ENCODE measurements at places on chromosomes 6 and 20.
A peak's percentile ranks its signal among the peaks of the same experiment; 100 is the strongest.

- peak; percentile 69 for DNase-seq
These were observed 214.2 kb upstream of the SUPT3H start for GRCh38 chr6:45591890-45592289.

DNA sequence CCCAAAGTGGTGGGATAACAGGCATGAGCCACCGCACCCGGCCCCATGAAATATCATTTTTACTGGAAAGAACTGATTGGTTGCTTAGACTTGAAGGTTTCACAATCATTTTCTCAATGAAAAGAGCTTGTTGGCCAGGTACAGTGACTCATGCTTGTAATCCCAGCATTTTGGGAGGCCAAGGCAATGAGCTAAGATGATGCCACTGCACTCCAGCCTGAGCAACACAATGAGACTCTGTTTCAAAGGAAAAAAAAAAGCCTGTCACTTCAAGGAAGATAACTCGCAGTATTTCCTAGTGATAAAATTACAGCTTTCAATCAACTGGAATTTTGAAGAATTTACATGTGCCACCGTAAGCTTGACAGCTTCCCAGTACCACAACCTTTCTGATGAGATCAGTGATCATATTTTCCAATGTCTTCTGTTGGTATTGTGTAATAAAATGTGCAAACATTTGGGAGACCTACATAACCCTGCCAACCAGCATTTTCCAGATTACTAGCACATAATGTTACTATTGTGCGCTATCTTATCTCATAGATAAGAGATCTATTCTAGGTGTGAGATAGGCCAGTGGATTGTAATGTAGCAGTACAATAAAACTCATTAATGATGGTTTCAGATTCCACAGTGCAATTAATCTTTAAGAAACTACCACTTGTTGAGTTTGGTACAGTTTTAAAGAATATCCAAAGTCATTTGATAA lies 7.2 kb downstream of the PNLDC1 start:
- peak; percentile 18 for DNase-seq

GRCh38 chr6:127300411-127300810 lies 33.7 kb downstream of the RNF146 start:
- peak; percentile 79 for DNase-seq

DNA sequence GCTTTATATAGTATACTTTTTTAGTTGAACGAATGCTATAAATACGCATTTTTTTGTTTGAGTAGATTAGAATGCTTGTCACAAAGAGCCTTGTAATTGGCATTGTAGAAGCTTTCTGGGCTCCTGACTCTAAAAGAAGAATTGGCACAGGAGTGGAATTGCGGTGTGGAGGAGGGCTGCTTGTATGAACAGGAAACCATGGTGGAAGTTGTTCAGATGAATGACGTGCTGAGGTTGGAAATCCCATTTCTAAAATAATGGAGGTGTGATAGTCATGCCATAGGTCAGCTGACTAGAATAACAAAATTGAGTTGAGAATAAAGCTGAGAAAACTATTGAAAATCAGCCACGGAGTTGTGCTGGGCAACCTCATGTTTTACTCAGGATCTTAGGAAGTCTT lies 174.9 kb downstream of the QKI start:
- DNase-seq, result no peak

DNA sequence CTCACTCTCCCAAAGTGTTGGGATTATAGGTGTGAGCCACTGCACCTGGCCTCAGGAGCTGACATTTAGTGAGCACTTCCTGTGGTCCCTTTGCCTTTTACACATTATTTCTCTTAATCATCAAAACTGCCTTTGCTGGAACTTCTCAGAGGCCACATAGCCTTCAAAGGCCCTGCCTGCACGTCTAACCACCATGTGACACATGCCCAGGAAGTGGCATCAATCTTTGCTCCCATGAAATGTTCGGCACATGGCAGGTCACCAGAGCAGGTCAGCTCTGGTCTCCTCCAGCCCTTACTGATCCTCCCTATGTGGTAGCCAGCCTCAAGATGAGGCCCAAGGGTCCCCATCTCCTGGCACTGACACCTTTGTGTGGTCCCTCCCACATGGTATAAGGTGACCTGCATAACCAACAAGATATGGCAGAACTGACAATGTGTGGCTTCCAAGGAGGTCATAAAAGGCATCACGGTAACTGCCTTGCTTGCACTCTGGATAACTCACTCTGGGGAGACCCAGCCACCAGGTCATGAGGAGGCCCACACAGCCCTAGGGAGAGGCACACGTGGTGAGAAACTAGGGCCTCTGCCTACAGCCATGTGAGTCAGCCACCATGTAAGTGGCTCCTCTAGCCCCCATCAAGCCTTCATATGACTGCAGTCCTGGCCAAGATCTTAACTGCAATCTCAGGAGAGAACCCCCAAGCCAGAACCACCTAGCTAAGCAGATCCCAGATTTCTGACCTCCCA lies 28.8 kb upstream of the HMGA1 start:
- peak; percentile 39 for DNase-seq

DNA sequence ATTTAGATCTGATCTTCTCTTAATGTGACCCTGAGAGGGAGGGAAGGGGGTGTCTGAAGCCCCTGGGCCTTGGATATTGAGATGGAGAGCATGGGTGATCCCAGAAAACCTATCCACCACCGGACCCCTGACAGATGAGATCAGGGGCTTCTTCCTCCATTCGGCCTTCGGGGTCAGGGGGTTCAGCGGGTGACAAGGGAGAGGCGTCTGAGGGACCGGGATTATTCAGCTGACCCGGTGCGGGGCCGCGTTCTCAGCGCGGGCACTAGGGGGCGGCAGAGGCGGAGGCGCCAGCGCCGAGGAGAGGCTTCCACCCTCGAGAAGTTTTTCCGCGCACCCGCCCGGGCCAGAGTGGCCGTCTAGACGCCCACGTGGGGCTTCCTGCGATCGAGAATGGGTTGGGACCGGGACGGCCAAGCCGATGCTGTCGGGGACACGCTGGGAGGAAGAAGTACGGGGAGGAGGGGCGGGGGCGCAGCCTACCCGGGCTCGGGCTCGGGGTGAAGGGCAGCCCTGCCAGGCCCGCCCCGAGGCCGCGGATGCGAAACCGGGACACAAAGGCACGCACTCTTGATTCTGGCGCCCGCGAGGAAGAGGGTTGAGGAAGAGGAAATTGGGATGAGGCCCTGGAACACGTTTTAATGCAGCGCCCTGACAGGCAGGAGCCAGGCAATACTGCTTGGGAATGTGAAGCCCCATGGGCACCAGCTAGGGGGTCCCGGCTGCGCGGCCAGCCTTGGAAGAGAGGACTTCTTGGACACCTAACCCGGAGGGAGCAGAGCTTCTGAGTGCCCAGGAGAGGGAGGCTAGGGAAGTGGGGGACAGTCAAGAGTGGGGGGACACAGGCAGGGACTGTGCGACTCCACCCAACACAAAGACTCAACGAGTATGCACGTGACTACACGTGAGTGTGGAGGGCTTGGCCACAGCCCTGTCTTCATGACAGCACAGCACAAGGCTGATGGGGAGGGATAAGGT lies 30.6 kb downstream of the COL11A2 start:
- peak; percentile 70 for DNase-seq

DNA sequence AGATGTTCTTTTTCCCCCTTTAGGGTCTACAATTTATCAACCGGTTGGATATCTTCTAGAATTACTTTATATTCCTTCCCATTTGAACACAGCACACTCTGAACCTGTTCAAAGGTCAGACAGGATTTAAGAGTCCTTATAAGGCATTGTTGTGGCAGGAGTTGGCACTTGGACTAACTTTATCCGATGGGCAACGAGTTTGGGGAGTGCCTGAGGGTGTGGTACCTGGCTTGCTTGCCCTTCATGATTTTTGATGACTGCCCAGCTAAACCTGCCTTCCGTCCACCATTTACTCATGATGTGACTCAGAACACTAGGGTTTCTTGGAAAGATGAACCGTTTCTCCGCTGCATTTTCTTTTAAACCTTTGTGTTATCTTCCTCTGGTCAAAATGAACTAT lies 285.2 kb downstream of the FOXC1 start:
- peak; percentile 69 for DNase-seq

DNA sequence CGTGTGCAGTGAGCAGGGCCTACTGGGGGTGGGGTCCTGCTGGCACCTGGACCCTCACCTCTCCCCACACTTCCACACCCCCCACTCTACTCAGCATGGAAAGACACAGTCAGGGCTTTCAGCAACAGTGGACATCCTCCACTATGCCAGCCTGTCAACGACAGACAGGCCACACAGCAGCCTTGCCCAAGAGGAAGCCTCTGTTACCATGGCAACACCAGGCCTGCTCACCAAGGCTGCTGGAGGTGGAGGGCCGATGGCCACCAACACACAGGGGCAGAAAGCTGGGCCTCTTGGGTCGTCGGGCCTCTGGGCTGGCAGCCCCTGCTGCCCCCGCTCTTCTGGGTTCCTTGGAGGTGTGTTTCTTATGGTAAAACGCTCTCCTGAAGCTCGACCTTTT lies 13.6 kb downstream of the BNIP5 start:
- peak; percentile 55 for DNase-seq

DNA sequence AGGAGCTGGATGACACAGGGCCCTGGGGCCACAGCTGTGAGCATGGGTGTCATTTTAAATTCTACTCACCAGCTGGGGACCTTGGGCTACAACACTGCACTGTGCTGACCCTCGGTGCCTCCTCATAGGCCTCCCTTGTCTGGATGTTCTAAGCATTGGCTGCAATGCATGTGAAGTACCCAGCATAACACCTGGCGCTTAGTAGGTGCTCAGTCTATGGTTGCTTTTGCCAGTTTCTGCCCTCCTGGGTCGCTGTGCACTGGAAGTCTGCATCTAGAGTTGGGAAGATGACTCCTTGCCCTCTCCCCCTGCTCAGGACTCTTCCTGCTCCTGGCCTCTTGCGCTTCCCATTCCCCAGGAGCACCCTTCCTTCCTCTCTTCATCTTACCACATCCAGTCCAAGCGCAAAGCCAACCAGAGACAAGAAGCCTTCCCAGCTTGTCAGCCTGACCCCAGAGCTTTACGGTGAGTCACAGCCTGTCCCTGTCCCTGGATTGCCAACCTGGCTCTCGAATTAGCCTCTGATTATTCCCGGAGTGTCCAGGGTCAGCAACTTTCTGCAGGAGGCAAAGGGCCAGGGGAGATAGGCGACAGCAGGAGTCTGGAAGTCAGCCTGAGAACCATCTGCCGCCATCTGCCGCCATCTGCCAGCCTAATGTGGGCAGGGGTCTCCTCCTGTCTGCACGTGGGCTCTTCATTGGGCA lies 8.8 kb downstream of the SLC13A3 start:
- no peak for DNase-seq

GRCh38 chr6:161477876-161478425 lies 204.1 kb upstream of the AGPAT4 start:
- no peak for DNase-seq

DNA sequence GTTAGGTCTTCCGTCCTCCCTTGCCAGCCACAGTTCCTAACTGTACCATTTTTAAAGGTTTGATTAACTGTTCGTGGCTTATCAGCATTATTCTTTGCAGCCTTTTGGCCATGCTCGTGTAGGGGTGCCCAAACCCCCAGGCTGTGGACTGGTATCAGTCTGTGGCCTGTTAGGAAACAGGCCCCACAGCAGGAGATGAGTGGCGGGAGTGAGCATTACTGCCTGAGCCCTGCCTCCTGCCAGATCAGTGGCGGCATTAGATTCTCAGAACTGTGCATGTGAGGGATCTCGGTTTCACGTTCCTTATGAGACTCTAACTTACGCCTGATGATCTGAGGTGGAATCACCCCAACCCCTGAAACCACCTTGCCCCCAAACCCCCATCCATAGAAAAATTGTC lies 79.3 kb downstream of the TBC1D7 start:
- DNase-seq, result no peak

DNA sequence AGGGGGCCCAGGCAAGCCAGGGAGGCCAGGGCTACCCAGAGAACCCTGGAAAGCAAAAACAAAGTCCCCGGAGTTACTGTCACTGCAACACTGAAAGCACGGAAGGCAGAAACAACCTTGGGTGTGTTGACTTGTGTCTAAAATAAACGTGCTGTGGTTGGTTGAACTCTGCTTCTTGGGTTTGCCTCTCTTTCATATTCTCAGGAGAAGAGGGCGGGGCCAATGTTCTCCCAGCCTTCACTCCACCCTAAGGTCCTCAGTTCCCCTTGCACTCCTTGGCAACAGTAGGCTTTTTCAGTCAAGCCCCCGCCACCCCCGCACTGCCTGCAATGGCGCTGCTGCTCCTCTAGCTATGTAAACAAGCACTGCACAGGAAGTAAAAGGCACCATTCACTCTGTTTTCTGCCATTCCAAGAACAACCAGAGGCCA lies 60.9 kb downstream of the COL9A1 start:
- DNase-seq, result no peak

DNA sequence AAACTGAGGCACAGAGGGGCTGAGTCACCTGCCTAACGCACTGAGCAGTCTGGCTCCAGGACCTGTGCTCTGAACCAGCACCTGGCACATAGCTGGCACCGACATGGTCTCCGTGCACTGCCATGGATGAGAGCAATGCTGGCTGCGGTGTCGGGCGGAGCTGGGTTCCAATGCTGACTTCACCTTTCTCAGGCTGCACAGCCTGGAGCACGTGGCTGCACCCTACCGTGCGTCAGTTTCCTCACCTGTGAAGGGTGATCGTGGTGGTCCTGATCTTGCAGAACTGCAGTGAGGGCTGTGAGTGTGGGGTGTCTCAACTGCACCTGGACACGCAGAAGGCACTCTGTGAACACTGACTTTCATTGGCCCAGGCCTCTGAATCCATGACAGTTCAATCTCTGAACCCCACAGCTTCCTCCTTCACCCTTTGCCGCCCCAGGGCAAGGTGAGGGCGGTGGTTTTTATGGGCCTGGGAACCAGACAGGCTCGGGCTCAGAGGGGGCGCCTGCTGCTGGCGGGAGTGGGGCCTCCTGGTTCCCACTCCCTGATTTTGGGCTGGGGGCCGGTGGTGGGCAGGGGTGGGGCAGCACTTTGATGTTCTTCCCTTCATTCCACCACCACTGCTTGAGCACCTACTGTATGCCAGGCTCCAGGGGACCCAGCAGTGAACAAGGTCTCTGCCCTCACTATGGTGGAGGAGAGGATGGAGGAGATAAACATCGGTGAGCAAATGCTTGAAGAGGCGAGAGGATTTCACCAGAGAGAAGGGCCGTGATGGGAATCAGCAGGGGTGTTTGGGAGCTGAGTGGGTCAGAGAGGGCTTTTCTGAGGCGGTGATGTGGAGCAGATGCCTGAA lies 102.9 kb downstream of the CEBPB start:
- peak; percentile 45 for DNase-seq

- no peak for DNase-seq
These were observed 228.0 kb downstream of the CD109 start for GRCh38 chr6:73923905-73924485.

- DNase-seq, result no peak
These were observed 150.7 kb downstream of the FARS2 start for GRCh38 chr6:5412017-5412416.

- peak; percentile 70 for DNase-seq
These were observed 2.3 kb downstream of the E2F3 start for GRCh38 chr6:20403766-20404640.

DNA sequence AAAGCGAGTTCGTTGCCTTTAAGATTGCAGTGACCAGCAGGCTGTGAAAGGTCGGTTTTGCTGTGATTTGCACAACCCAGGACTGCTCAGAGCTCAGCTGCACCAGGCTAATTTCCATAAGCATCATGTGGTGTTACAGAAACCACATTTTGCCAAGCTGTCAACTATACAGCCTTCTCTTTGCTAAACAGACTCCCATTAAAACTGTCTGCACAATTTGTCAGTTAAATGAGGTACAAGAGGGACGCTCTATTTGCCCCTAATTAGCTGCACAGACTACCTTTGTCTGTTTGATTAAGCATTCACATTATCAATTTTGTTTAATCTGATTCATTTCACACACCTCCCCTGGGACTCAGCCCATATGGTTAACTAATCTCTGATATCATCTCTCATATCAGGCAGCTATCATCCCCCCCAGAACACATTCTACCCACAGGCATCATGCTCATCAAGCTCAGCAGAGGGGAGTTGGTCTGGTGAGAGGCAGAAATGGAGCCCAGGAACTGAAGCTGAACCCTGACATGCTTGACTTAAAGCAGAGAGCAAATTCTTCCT lies 62.1 kb downstream of the OLIG3 start:
- no peak for DNase-seq

Measured in M059J (cell line).